ENCODE measurements at places on chromosomes 13 and 19. TPM values are rescaled to one million over a fixed set of nuclear protein-coding genes. Genes with fewer than 3 reads are reported as not detected.

CTXN1 gene
- polyA plus RNA-seq, result 2.9 TPM

TUBA3C gene
- polyA plus RNA-seq, result not detected

TEX29 gene
- 0.36 TPM for polyA plus RNA-seq

GRCh38 chr13:26811581-26811980, 51.0 kb upstream of the GPR12 start:
- no peaks in the 10 kb centered on the region for H3K27me3 ChIP-seq
- H3K36me3 ChIP-seq, result no peaks in the 10 kb centered on the region
- DNase-seq, result no peak
- H3K4me1 ChIP-seq, result peaks cover 6% of the 10 kb centered on the region
- no peak overlapping the region for H3K27ac ChIP-seq

GRCh38 chr19:16367261-16367683, 42.6 kb downstream of the KLF2 start:
- peaks cover 2% of the 10 kb centered on the region for H3K27me3 ChIP-seq
- H3K4me3 ChIP-seq, result no peak overlapping the region
- H3K27ac ChIP-seq, result peak overlapping the region; percentile 32

DNA sequence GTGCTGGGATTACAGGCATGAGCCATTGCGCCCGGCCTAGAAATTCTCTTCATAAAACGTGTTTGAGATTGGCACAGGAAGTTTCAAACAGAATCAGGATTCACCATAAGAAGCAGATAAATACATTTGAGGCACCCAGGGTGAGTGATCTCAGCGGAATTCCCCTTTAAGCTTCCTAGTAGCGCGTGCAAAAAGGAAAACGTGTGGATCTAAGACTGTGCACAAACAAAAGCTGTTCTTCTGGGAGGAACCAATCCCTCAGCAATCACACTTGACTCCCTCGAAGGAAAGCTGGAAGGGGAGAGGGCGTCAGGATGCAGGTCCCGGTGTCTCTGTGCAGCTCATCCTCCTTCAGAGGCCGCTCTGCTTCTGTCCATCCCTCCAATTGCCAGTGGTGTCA, 15.5 kb downstream of the MCF2L start:
- no peak overlapping the region for H3K27ac ChIP-seq
- H3K4me1 ChIP-seq, result peaks cover 18% of the 10 kb centered on the region
- H3K4me3 ChIP-seq, result no peak overlapping the region
- H3K27me3 ChIP-seq, result peaks cover 2% of the 10 kb centered on the region
- DNase-seq, result no peak

GRCh38 chr19:10835089-10835753, 791 bp downstream of the TMED1 start:
- no peak for DNase-seq
- peaks cover 15% of the 10 kb centered on the region for H3K4me1 ChIP-seq
- H3K36me3 ChIP-seq, result peaks cover 47% of the 10 kb centered on the region
- H3K27ac ChIP-seq, result peak overlapping the region; percentile 100

Measured in muscle of leg (tissue), 16 donors.